Stimulated activated CD8-positive, alpha-beta memory T cell treated with anti-CD3 and anti-CD28 coated beads, Interleukin-15, amount 100 ng/mL, for 4 hours (primary cell): ENCODE measurements at places on chromosomes 3 and 15.

GRCh38 chr3:186679151-186679550, 13.3 kb downstream of the HRG start:
- DNase-seq = no peak

DNA sequence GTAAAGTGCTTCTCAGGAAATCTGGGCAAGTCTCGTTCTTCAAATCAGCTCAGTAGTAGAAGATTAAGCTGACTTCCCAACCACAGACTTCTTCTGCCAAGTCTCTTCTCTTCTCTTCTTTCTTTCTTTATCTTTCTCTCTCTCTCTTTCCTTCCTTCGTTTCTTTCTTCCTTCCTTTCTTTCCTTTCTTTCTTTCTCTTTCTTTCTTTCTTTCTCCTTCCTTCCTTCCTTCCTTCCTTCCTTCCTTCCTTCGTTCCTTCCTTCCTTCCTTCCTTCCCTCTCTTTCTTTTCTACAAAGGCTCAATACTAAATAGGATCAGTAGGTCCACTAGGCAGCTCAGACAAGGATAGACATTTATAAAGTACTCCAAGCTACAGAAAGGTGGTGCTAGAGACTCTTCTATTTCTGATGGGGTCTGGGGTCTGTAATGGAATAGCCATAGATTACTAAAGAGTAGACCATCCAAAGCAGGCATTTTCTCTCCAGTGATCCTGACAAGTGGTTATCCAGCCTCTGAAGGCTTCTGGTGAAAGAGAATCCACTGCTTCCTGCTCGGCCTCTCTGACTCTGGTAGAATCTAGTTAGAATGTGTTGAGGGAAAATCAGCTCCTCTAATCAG, 100.8 kb downstream of the TPRG1 start:
- no peak for DNase-seq

GRCh38 chr15:88605189-88606069, 15.7 kb upstream of the AEN start:
- no peak for DNase-seq

DNA sequence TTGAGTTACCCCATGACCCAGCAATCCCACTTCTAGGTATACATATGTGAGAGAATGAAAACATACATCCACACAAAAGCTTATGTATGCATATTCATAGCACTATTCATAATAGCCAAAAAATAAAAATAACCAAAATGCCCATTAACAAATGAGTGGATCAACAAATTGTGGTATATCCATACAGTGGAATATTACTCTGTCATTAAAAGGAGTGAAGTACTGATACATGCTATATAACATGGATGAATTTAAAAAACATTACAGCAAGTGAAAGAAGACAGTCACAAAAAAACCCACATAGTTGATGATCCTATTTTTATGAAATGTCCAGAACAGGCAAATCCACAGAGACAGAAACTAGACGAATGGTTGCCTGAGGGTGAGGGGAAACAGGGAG, 5.2 kb downstream of the C3orf20 start:
- DNase-seq = no peak

GRCh38 chr3:177742273-177742672, 545.0 kb upstream of the TBL1XR1 start:
- DNase-seq = no peak

GRCh38 chr3:129449279-129450115, 9.5 kb downstream of the IFT122 start:
- no peak for DNase-seq

- no peak for DNase-seq
Observed at GRCh38 chr15:31574766-31575165, 248.1 kb downstream of the KLF13 start.

GRCh38 chr15:71338265-71338664, 223.0 kb downstream of the THSD4 start:
- no peak for DNase-seq

DNA sequence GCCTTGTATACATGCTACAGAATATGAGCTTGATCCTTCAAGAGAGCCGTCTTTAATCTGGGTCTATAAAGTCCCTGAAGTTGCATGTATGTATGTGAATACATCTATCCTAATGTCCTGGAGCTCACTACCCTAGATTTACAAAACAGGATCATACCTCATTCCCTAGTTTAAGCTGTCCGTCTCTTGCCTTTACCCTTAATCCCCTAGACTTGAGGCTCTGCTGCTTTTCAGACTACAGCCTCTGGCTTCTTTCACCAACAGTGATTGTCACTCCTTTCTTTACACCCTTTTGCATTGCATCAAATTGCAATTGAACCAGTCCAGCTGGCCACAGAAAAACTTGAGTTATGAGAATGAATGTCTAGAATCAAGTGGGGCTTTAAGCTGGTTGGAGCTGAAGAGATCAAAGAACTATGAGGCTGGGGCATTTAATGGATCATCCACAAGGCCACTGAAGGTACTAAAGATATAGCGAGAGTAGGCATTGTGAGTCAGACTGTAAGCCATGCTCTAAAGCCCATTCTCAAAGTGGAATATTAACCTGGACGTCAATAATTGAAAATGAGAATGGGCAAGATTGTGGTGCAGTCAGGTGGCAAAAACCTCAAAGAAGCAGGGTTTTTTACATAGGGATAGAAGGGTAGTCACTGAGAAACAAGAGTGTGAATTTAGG, 12.3 kb upstream of the PLD1 start:
- DNase-seq = no peak

DNA sequence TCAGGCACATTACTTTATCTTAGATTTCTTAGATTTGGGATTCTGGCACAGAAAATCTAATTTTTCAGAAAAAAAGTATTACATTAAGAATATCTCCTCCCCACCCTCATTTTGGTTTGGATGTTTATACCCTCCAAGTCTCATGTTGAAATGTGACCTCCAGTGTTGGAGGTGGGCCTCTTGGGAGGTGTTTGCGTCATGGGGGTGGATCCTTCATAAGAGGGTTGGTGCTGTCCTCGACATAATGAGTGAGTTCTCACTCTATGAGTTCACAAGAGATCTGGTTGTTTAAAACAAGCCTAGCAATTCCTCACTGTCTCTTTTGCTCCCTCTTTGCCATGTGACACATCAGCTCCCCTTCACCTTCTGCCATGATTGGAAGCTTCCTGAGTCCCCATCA, 45.6 kb upstream of the WWTR1 start:
- no peak for DNase-seq

- no peak for DNase-seq
Observed at GRCh38 chr3:179750720-179751328, 98.0 kb downstream of the USP13 start.

- DNase-seq = no peak
Observed at GRCh38 chr15:100901296-100901695, 17.9 kb upstream of the LRRK1 start.

DNA sequence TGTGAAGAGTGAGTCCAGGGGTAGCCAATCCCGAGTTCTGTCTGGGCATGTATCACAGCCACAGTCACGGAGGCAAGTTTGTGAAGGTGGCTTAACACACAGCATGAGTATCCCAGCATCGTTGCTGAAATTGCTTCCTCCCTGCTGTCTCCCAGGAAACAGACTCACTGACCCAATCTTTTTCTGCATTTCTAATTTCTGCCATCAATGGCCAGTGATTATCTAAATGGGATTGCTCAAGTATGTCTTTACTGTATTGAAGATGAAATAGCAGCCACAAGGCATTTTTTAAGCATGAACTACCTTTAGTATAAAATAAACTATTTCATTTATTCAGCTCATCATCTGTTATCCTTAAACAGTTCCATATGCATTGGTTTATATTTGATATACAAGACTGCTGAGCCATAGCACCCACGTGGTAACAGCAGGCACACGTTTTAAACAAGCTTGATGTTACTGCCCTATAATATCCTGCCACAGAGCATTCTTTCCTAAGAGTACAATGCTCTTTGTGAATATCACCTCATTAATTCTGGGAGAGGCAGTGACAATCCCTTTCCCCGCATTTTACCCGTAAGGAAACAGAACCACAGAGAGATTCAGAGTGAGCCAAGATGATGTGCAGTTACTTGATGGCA, 276.6 kb upstream of the THBS1 start:
- no peak for DNase-seq

GRCh38 chr3:31240466-31240865, 292.3 kb upstream of the STT3B start:
- no peak for DNase-seq

- peak; percentile 5 for DNase-seq
Observed at GRCh38 chr3:115040673-115041286, 106.3 kb downstream of the ZBTB20 start.

- DNase-seq = no peak
Observed at GRCh38 chr15:65333856-65334255, 29.4 kb downstream of the RNU5B-1 start.

GRCh38 chr3:118067439-118067838, 967.2 kb downstream of the IGSF11 start:
- no peak for DNase-seq

DNA sequence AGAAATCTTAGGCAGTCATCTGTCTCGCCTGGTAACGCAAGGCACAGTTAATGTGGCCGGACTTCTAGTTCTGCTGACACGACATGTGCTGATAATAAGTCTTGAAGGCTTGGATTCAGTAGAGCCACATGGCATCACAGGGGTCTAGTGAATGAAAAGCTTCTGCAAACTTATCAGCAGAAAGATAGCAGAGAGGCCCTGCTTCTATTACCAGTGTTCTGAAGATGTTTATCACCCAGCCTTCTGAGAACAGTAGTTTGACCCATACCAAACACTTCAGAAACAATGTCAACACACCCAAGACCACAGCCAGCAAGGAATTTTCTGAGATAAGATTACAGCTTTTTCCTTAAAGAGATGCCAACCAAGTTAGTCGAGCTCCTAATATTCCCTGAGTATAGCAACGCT, 102.7 kb upstream of the UMPS start:
- no peak for DNase-seq

DNA sequence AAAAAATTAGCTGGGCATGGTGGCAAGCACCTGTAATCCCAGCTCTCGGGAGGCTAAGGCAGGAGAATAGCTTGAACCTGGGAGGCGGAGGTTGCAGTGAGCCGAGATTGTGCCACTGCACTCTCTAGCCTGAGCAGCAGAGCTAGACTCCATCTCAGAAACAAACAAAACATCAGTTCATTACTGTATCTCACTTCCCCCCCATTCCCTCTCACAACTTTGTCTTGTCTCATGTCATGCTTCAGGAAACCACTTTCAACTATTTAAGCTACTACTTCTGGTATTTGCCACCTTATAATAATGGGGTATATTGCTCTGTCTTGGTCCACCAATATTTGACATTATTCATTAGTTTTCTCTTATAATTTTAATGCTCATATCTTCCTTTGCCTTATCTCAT, 26.2 kb downstream of the PIK3CA start:
- no peak for DNase-seq

DNA sequence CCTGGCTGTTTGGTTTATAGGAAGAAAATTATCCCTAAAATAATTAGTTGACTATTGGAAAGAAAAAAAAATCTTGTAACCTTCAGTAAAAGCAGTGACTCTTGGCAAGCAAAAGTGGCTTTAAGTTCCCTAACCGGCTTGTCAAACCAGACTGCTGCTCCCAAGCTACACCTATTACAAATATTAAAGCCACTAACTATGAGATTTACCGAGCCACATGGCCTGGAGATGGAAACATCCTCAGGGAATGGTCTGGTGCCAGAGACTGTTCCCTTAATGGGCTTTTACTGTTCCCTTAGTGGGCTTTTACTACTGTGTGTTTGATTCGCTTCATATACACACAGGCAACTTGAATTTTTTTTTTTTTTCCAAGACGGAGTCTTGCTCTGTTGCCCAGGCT, 35.9 kb upstream of the ZNF774 start:
- no peak for DNase-seq

- no peak for DNase-seq
Observed at GRCh38 chr3:39657775-39658174, 151.6 kb upstream of the MYRIP start.

- DNase-seq = no peak
Observed at GRCh38 chr3:76866729-76867408, 173.0 kb upstream of the ROBO2 start.

DNA sequence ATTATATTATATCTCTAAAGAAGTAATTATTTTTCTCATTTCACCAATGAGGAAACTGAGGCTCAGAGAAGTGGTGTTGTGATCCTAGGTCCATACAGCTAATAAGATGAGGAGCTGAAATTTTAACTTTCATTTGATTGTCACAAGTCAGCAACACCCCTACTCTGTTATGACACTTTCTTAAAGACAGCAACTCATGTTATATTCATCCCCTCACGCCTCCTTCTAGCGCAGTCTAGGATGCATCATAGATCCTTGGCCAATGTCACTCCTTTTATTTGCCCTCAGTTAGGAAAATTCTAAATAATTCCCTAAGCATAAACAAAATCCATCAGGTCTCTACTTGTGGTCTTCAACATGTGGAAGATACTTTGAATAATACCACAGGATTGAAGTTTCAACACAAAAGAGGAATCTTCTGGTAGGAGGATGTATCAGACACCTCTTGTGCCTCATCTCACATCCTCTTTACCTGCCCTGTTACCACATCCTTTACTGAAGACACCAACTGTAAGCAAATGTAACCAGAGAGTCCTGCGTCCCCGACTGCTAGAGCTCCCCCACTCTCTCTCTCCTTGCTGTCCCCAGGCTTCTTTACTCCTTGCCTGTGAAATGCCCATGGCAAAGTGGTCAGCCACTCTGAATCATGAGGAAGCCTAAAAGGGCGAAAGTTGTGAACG, 53.7 kb downstream of the TRIM42 start:
- no peak for DNase-seq

GRCh38 chr3:77868725-77869124, 828.8 kb downstream of the ROBO2 start:
- no peak for DNase-seq

DNA sequence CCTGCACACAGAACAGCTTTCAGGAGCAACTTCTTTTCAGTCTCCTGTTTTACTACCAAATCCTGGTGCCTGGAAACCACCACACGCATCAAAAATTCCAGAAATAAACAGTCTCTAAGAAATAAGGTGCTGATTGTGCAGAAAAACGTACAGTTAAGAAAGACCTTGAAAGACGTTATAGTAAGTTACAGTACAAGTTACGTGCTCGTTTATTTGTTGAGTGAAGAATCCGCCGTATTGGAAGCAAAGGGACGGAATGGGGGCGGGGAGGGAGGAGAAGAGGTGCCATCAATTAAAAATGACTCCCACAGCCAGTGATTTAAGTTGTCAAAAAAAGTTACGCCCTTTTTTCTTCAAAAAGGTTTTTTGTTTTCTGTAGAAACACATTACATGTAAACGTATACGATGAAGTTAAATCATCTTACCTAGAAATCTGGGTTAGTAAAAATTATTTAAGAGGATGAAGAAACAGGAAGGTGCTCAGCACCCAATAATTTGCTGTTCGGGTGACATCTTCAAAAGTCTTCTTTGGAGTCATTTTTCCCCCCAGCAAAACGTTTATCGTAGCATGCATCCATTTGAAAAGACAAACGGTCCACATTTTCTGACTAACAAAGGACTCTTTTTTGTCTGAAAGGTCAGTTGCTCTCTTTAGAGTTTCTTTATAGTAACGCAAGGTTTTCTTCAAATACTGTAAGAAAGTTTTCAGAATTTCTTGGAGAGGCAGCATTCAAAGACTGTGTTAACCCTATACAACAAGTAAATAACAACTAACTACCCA, 782 bp upstream of the UACA start:
- no peak for DNase-seq

GRCh38 chr3:13501056-13501455, 20.9 kb downstream of the HDAC11 start:
- no peak for DNase-seq

DNA sequence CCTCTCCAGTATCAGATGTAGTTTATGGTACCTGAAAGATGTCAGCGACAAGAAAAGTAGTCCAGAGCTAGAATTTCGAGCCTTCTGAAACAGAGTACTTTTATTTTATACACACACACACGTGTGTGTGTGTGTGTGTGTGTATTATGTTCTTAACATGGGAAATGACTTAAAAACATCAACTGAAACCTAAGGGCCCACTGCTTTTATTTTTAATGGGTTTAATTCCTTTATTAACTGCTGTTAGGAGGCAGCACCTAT, 1.9 kb downstream of the TCF12 start:
- DNase-seq = no peak
